ENCODE measurements at places on chromosomes 12 and 14. TPM values are rescaled to one million over a fixed set of nuclear protein-coding genes. Genes with fewer than 3 reads are reported as not detected.
A peak's percentile ranks its signal among the peaks of the same experiment; 100 is the strongest.

- no peak overlapping the region for H3K4me3 ChIP-seq
- H3K27me3 ChIP-seq = no peaks in the 10 kb centered on the region
- no peaks in the 10 kb centered on the region for H3K4me1 ChIP-seq
These were observed 7.0 kb downstream of the MYL2 start for GRCh38 chr12:110913119-110914056.

Gene KRT78
- not detected for total RNA-seq

DNA sequence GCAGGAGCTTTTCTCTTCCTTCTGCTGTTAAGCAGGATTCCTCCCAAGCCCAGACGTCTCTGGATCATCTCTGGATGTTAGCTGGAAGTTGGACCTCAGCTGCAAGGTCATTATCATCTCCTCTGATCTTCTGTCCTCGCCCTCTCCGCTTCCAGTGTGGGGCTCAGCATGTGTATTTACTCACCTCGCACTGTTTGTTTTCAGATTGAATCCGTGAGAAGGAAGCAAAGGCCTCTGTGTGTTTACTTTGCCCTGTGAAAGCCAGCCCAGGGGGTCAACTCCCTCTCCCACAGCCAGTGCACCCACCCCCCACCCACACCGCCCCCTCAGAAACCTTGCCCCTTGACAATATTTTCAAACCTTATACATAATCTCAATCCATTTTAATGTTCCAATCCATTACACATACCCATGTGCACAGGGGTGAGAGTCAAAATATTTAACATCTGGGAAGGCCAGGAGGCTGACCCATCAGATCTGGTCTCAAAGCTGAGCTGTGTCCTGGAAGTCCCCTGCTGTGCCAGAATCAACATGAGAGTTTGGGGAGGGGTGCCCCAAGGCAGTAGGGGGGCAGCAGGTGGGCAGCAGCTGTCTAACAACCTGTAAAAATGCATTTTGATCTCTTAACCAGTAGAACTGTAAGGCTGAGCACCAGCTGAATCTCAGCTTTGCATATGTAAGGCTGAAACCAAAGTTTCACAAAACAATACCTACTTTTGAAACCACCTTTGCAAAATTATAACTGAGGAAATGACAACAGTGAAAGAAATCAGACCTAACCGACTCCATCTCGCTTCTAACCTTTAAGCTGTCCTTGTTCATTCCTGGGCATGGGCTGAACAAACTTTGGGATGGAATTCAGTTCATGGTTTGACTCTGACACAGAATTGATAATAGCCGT lies 157.9 kb downstream of the ZNF664 start:
- peaks cover 6% of the 10 kb centered on the region for H3K27me3 ChIP-seq
- no peak overlapping the region for H3K27ac ChIP-seq
- H3K4me1 ChIP-seq = no peaks in the 10 kb centered on the region
- H3K4me3 ChIP-seq = no peak overlapping the region
- no peaks in the 10 kb centered on the region for H3K36me3 ChIP-seq
- DNase-seq = no peak

- H3K4me3 ChIP-seq = no peak overlapping the region
- H3K4me1 ChIP-seq = no peaks in the 10 kb centered on the region
- H3K27me3 ChIP-seq = no peaks in the 10 kb centered on the region
- no peak overlapping the region for H3K27ac ChIP-seq
- DNase-seq = no peak
These were observed 299.4 kb downstream of the SLC16A7 start for GRCh38 chr12:59895166-59895775.

Gene SELPLG
- 31.0 TPM for total RNA-seq

DNA sequence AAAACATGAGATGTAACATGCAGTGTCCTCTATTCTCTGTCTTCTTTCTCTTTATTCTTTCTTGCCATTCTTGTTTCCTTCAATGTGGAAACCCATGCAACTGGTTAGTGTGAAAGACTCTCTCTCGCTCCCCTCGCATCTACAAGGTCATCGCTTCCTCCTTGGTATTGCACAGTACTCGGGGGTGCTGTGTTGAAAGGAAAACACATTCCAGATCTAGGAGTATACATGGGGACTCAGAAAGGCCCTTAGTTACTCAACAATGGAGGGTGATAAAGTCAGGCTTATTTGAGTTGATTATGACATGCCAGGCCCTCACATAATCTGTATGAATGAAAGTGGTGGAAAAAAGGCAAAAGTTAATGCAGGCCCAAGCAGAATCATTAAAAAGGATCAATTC lies 75.5 kb upstream of the OVCH1 start:
- H3K36me3 ChIP-seq = no peaks in the 10 kb centered on the region
- no peak for DNase-seq
- no peak overlapping the region for H3K4me3 ChIP-seq
- H3K27ac ChIP-seq = no peak overlapping the region
- H3K4me1 ChIP-seq = no peaks in the 10 kb centered on the region

Gene ARHGEF25
- total RNA-seq = 2.6 TPM

DNA sequence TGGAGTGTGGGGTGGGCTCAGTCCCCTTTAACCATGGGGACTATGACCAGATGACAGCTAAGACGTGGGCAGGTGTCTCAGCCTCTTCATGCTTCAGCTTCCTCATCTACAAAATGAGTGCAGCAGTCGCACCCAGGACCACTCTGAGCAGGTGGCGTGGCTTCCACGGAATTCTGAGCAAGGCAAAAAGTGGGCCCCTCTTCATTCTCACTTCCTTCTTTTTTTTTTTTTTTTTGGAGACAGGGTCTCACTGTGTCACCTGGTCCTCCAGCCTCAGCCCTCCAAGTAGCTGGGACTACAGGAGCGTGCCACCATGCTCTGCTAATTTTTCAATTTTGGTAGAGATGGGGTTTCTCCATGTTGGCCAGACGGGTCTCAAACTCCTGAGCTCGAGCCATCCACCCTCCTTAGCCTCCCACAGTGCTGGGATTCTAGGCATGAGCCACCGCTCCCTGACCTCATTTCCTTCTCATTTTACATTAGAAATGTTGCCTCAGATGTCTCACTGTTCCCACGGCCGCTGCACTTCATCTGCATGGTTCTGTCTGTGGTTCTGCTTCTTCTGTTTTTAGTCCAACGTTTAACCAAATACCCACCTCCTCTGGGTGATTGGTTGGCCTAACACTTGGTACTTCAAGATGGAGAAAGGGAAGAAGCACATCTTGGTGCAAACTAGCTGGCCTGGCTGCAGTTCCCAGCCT lies 41.3 kb upstream of the BCL7A start:
- peak; percentile 40 for DNase-seq
- no peaks in the 10 kb centered on the region for H3K27me3 ChIP-seq
- H3K4me1 ChIP-seq = peaks cover 12% of the 10 kb centered on the region
- no peak overlapping the region for H3K27ac ChIP-seq
- H3K4me3 ChIP-seq = no peak overlapping the region

DNA sequence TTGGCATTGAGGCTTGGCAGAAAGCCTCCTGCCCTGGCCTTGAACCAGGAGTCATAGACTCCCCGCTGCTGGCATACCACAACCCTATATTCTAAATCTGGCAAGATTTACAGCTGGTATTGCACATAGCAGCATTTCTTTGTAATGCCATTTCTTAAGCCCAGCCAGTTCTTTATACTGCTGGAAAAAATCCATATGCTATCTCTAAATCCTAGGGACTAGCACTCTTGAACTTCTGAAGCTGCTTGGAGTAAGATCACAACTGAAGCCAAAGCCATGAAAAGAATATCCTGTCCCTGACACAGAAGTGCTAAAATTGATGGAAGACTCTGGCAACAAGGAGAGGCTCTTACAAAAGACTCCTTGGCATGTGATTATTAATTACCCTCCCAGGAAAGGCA lies 89.3 kb downstream of the KCNC2 start:
- H3K27me3 ChIP-seq = peaks cover 3% of the 10 kb centered on the region
- no peaks in the 10 kb centered on the region for H3K36me3 ChIP-seq
- no peak overlapping the region for H3K4me3 ChIP-seq

Measured in activated CD4-positive, alpha-beta T cell treated with anti-CD3 and anti-CD28 coated beads for 36 hours (primary cell).